ENCODE measurements at places on chromosomes 12 and 14.

- no peak for DNase-seq
These were observed 198.4 kb downstream of the NELL2 start for GRCh38 chr12:44677724-44678123.

GRCh38 chr14:76152333-76152681 lies 585 bp downstream of the GPATCH2L start:
- DNase-seq, result peak; percentile 16

DNA sequence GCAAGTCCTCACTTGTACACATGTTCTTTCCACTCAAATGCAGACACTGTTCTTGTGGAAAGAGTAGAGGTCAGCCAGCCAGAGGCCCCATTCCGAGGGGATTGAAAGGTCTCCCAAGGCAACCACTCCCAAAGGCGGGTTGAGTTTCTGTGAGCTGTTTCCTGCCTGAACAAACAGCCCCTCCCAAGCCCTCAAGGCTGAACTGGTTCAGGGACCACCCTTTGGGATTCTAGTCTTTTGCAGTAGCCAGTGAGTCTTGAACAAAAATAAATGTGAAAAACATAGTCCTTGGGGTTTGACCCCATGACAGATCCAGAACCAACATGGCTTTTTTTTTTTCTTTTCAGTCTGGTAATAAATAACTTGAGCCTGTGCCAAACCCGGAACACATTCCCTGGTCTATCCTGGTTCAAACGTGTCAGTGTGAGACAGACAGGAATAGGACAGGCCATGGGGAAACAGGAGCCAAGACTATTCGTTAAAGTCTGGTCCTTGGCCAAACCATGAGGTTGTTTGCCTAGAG lies 17.6 kb upstream of the STK38L start:
- DNase-seq, result no peak

DNA sequence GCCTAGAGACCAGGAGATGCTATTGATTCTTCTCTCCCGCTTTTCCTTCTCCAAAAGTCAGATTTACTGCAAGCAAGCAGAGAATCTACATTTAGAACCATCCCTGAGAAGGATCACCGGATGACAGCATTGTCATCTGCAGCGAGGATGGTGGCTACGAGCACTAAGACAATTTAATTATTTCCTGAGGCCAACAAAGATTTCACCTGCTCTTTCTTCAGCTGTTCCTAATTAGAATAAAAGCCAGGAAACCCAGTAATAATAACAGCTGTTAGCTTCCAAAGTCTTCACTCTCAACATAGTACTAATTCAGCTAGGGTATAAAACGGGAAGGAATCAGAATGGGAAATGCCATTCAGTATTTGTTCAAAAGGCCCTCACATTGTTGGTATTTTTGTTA lies 53.3 kb downstream of the TMTC1 start:
- DNase-seq, result no peak

GRCh38 chr12:7723926-7724325 lies 12.7 kb downstream of the DPPA3 start:
- no peak for DNase-seq

DNA sequence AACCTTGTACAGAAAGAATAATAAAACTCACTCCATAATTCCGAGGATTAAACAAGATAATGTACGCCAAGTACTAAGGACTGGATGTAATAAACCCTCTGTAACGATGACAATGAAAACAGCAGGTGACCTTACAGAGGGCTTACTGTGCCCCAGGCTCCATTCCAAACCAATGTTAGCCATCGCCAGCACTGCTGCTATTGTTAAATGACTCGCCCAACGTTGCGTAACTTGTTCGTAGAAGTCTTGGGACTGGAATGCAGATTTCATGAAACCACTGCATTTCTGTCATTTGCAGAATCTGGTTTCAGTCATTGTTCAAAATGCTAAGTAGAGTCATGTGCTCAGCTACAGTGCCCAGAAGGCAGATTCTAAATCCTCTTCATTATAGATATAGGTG lies 728 bp upstream of the STON2 start:
- no peak for DNase-seq

GRCh38 chr12:26566675-26567074 lies 266.3 kb downstream of the ITPR2 start:
- no peak for DNase-seq

DNA sequence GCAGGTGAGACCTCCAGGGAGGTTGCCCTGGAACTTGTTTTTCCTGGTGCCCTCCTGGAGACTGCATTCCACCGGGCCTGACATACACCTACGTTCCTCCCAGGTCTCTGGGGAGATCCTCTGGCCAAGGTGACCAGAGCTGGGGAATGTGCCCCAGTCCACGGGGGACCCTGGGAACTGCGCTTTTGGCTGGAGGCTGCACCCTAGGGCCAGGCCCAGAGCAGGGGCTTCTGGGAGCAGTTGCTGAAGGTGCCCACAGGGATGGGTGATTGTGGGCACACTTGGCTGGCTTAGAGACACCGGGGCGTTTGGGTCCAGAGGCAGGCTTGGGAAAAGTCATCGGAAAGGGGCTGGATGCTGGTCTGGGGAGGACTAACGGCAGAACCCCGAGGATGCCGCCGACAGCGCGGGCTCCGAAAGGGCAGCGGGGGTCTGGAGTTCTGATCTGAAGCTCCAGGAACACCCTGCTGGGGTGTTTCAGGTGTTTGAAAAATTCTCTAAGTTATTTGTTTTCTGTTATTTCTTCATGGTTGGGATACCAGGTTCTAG lies 36.5 kb upstream of the TDRD9 start:
- DNase-seq, result no peak

DNA sequence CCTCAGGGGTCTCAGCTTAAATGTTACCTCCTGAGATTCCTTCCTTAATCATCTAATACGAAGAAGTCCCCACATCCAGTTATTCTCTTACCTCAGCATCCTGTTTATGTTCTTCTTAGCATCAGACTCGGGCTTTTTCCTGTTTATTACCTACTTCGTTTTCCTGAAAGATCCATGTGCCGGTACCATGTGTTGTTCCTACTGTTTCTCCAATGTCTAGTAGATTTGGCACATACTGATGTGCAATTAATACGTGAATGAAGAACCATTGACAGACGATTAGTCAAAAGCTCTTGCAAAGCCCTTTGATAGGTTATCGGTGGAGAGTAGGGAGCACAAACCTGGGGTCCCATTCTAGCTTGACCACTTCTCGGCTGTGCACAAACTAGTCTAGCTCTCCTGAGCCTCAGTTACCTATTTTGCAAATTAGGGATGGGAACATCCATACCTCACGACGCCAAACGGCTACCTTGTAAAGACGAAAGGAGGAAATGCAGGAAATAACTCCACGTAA lies 735 bp upstream of the MAPKAPK5 start:
- no peak for DNase-seq

DNA sequence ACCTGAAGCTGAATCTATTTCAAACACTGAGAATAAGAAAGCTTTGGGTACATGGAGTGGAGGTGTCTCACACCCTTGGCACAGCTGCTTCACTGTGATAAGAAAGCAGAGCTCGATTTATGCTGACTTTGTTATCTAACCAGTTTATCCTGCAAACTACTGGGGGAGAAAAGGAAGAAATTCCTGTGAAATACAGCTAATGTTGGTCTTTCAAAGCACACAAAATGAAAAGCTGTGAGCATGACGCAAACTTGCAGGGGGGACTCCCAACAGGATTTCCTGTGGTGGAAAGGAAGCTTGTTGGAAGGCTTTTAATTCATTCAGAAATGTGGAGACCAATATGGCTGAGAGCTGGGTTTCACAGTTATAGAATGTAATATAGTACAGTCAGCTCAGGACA lies 53.4 kb downstream of the SRGAP1 start:
- DNase-seq, result no peak

GRCh38 chr12:90410962-90411361 lies 544.0 kb downstream of the CCER1 start:
- no peak for DNase-seq

- peak; percentile 14 for DNase-seq
These were observed 610 bp downstream of the TMTC2 start for GRCh38 chr12:82687021-82688011.

- no peak for DNase-seq
These were observed 26.5 kb upstream of the STRAP start for GRCh38 chr12:15855646-15856045.

DNA sequence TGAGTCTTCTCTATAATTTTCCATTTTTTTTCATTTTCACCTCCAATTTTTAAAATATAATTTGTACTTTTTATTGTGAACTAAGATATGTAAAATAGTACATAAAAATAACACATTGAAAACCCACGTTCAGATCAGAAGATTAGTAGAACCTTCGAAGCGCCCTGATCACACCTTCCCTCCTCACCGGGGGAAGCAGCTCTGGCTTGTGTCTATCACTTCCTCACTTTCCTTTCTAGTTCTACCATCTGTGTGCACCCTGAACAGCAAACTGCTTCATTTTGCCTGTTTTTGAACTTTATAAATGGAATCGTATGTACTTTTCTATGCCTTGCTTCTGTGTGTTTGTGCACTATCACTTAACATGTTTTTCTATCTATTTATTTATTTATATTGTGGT lies 11.8 kb upstream of the CD27 start:
- no peak for DNase-seq

- DNase-seq, result no peak
These were observed 11.1 kb downstream of the KRT77 start for GRCh38 chr12:52692254-52692653.

GRCh38 chr12:114341635-114342034 lies 64.3 kb downstream of the TBX5 start:
- no peak for DNase-seq

- no peak for DNase-seq
These were observed 8.6 kb downstream of the SLC6A13 start for GRCh38 chr12:254039-254438.

GRCh38 chr12:114406316-114406983 lies 506 bp upstream of the TBX5 start:
- DNase-seq, result no peak

DNA sequence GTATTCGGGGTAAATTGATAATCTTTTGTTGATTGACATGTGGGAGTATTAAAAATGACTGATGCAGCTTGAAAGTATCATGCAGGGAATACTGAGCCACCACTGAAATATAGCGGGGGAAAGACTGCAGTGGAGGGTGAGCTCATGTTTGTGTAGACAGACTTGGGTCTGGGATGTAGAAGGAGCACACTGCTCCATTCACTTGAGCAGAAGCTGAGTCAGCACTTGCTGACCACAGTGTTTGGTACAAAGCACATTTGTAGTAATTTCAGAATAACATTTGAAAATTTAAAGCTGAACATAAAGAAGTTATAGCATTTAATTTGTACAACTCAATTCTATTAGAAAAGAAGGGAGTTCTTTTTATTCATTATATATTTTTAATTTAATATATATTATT lies 304.3 kb upstream of the PRICKLE1 start:
- DNase-seq, result no peak

GRCh38 chr14:25006961-25007795 lies 42.8 kb downstream of the STXBP6 start:
- DNase-seq, result no peak

DNA sequence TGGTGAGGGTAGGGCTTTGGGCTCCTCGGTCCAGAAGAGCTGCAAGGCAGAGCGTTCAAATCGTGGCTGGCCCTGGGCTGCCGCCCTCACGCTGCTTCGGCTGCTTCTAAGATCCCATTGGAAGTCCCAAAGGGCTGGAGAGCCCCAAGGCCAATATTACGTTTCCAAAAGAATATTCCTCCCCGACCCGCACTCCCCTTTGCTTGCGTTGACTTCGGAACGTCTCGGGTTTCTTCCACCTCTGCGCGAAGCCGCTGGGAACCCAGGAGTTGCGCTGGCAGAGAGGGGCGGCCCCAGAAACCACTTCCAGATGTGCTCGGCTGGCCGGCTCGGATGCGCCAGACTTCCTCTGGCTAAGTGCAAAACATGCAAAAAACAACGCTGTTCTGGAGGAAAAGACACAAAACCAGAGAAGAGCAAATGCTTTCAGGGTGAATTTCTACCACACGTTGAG lies at the start of gene GLT8D2:
Gene GLT8D2 (minus strand): TSS at position 285 of the 454 bp plus-strand sequence. CDS start 30,539 bp downstream, outside the sequence.
- no peak for DNase-seq

DNA sequence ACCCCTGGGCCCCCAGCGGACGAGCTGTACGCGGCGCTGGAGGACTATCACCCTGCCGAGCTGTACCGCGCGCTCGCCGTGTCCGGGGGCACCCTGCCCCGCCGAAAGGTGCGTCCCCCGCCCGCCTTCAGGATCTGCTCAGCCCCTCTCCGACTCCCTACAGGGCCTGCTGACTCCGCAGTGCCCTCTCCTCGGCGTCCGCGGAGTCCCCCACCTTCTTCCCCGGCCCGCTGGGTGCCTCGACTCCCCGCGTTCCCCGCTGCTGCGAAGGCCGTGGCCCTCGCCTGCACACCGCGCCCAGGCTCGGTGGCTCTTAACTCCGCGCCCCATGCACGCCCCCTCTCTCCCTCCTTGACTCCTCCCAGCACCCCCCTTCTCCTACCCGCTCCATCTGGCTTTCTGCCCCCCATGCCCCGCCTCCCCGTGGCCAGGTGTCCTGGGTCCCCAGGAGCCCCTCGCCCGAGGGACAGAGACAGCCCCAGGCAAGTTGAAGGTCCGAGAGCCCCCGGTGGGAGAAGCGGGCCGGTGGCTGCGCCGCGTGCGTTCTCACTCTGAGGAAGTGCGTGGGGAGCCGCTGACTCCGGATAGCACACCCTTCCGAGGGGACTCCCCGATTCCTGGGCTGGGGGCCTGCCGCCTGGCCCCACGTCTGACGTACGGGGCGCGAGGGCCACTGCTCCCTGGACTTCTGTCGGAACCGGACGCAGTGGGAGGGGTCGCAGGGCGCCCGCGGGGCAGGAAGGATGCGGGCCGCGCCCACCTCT lies 594 bp downstream of the TAMALIN start:
- DNase-seq, result no peak

- no peak for DNase-seq
These were observed 23.5 kb upstream of the INF2 start for GRCh38 chr14:104665657-104666522.

- no peak for DNase-seq
These were observed 40.9 kb downstream of the ATL1 start for GRCh38 chr14:50600849-50601248.

GRCh38 chr12:128513331-128513730 lies 246.4 kb downstream of the TMEM132C start:
- DNase-seq, result no peak

DNA sequence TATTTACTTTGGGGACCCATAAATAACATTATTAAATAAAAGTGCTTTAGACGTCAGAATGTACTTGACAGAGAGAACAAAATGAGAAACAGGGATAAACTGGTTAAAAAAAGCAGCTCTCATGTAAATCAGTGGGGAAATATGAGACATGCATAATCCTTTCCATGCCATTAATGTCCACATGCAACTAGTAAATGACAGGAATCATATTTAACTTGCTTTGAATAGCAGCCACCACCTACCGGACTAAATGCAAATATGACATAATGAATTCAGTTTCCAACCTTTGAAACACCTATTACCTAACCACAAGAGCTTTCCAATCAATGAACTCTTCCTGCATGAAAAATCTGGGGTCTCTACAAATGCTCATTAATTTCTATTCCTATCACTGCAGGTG lies 19.6 kb downstream of the FGD6 start:
- no peak for DNase-seq

DNA sequence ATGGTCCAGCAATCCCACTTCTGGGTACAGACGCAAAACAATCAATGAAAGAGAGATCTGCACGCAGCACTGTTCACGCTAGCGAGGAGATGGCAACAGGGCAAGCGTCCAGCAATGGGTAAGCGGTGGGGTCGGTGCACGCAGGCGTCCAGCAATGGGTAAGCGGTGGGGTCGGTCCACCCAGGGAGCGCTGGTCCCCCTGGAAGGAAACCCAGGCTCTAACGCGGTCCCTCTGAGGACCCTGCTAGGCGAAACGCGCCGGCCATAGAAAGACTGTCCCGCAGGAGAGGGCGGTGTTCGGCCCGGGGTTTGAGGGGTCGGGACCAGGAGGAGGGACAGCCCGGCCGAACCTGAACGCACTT lies 618 bp upstream of the PGAM5 start:
- no peak for DNase-seq

All from activated CD4-positive, CD25-positive, alpha-beta regulatory T cell treated with anti-CD3 and anti-CD28 coated beads, Interleukin-2, amount 50 U/mL, for 16 hours (primary cell).